ENCODE measurements at places on chromosomes 13 and 19.
A peak's percentile ranks its signal among the peaks of the same experiment; 100 is the strongest.

DNA sequence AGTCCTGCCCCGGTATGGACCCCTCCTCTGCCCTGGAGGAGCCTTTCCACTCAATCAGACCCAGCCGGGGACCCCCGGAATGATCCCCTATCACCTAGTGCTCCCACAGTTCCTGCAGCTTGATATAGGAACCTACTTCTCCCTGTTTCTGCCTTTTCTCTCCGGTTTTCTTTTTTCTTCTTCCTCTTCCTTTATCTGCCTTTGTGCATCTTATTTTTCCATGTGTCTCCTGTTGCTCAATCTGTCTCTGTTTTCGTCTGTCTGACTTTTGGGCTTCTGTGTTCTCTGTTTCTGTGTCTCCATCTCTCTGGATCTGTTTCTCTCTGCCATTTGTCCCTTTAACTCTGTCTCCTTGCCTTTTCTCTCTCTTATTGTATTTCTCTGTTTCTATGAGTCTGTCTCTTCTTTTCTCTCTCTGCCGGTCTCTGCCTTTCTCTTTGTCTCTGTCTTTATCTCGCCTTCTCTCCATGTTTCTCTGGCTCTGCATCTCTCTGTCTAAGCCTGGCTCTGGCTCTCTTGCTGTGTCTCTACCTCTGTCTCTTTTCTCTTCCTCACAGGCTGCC, 10.0 kb downstream of the MEGF8 start:
- DNase-seq: no peak

GRCh38 chr13:47135800-47136503, 239.1 kb upstream of the HTR2A start:
- no peak for DNase-seq

GRCh38 chr13:89541091-89542030, 1806.1 kb upstream of the MIR17HG start:
- no peak for DNase-seq

DNA sequence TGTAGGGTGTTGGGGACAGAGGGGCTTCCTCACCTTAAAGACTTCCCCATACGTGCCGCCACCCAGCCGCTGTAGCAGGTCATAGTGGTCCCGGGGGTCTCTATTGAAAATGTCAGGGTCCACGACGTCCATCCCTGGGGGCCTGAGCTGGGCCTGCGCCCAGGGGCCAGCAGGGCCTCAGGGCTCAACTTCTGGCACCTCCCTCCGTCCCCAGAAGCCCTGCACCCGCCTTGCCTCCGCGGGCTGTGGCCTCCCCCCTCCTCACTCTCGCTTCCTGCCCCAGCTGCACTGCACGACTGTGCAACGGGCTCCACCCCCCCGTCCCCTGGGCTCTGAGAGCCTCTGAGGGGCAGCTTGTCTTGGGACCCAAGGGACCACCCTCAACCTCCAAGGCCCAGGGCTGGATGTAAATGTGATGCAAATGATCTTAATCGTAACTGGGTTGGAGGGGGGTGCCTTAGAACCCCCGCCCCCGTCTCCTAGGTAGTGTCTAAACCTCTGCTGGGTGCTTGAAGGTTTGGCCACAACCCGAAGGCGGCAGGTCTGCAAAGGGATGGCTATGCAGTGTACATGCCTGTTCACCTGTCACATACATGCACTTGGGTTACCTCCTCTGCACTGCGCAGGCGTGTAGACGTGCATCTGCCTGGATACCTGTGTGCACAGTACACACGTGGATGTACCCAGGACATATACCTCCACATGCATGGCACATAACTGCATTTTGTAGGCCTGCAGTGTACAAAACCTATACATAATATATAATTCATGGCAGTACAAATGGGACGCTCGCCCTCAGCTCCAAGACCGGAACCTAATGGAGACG, at the start of gene MAP4K1:
MAP4K1 (minus strand) TSS at position 190 of the 826 bp plus-strand sequence; CDS start at position 132, 58 bp downstream.
- DNase-seq: peak; percentile 40

DNA sequence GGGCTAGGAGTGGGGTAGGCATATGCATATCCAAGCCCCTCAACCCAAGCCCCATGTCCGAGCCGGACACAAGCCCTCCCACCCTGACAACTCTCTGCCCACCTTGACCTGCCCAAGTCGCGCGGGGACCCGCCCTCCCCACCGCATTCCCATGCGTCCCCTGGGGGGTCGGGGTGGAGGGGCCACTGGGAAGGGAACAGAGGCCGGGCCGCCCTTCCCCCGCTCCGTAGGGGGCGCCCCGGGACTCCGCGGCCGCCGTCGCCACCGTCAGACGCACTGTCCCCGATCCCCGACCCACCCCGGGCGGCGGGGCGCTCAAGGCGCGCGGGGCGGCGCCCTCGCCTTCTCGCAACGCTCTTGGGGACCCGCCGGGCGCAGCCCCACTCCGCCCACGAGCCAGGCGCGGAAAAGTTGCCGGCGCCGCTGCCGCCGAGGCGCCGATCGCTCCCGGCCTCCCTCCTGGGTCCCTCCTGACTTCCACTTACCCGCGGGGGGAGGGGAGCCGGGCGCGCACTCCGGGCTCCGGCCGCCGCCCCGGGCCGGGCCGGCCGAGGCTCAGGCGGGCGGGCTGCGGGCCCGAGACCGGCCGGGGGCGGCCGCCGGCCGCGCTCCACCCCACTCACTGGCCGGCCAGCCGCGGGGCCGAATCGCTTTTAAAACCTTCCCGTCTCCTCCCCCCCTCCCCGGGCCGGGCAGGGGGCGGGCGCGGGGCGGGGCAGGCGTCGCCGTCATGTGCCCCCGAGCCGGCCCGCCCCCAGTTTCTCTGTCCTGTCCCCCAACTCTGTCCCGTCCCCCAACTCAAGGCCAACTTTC, 34.4 kb upstream of the NANOS3 start:
- DNase-seq: no peak

DNA sequence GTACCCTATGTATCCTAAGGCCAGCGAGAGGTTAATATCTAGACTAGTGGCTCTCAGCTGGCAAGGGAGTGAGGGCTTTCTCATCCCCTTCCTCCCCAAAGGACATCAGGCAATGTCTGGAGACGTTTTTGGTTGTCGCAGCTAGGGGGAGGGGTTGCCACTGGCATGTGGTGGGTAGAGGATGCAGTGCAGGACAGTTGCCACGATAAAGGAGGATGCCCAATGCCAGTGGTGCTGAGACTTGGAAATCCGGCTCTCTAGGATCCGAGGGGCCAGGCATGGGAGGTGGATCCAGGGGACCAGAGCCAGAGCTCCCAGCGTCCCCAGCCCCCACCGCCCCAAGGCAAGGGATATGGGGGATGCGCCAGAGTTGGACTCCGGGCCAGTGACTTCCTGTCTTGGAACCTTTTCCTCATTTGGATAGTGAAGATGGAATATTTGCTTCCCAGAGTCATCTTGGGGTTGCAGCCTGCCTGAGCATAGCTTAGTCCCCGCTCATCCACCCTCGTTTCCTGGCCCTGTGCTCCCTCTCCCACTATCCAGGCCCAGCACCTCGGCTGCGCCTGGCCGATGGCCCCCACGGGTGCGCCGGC, 4.9 kb downstream of the SSC5D start:
- DNase-seq: no peak

- DNase-seq: no peak
Observed at GRCh38 chr13:47661076-47661475, 340.0 kb downstream of the SUCLA2 start.

GRCh38 chr13:69391756-69392155, 715.9 kb upstream of the ATXN8OS start:
- no peak for DNase-seq

DNA sequence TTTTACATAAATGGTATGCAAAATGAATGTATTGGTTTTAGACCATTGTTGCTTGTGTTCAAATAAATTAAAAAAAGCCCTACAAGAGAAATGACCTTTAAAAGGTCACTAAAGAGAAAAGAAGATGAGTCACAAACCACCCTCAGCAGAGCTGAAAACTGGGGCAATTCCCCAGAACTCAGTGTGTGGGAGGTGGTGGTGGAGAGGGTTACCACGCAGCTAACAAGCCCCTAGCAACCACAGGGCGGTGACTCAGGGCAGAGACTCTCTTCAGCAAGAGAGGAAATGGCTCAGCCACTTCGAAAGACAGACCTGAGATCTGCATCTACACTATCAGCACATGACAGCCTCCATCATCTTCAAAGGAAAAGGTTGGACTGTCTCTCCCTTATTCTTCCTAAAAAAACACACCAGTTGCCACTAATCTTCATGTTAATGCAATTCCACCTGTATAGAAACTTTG, 29.4 kb upstream of the NDFIP2 start:
- DNase-seq: peak; percentile 94

GRCh38 chr13:79081942-79082341, 324.1 kb downstream of the RBM26 start:
- DNase-seq: no peak

DNA sequence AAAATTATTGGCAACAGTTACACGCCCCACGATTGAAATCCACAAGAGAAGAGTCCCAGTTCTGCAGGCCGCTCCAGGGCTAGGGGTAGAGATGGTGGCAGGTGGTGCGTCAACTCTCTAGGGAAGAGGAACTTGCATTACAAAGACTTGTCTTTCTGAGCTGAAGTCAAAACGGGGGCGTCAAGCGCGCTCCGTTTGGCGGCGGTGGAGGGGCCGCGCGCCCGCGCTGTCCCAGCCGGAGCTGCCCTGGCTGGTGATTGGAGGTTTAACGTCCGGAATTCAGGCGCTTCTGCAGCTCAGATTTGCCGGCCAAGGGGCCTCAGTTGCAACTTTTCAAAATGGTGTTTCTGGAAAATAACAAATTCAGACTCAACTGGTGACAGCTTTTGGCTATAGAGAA, 38.9 kb downstream of the SOX1 start:
- no peak for DNase-seq

DNA sequence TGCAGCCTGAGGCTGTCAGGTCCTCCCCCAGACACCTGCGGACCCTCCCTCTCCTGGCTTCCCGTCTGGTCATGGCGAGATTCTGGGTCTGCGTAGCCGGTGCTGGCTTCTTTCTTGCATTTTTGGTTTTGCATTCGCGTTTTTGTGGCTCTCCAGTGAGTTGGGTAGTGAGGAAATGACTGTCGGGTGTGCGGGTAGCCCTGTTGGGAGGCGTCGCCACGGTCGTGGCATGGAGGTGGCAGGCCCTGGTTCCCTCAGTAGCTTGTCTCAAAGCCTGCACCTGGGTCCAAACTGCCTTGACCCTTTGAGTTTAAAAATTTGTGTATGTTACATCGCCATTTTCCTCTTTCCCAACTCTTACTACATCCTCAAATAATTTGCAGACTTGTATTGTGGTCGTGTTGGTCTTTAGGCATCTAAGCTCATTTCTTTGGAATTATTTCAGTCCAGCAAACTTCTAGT, 344 bp downstream of the NHLRC3 start:
- DNase-seq: no peak

GRCh38 chr19:28633319-28634018, 579.5 kb downstream of the UQCRFS1 start:
- DNase-seq: no peak

GRCh38 chr13:36912973-36913372, 7.1 kb downstream of the SMAD9 start:
- DNase-seq: no peak

DNA sequence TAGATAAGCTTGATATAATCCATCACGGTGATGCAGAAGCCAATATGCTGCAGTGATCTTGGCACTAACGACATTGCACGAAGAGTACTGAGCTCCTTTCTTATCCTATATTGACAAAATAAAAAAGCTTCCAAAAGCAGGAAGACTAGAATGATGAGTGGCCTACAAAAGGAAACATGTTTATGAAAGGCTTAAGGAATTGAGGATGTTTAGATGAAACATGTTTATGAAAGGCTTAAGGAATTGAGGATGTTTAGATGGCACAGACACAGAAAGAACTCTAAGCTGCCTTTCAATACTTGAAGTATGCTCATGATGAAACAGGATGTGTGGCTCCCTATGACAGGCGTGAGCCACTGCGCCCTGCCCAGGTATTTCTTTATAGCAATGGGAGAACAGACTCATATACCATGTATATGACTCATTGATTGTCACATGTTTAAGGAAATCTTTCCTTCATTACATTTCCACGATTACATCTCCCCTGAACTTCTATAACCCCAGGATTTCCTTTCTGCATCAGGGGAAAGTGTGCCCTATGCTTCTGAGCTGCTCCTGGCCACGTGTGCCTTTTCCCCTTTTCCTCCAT, 690.8 kb upstream of the ARGLU1 start:
- DNase-seq: no peak

DNA sequence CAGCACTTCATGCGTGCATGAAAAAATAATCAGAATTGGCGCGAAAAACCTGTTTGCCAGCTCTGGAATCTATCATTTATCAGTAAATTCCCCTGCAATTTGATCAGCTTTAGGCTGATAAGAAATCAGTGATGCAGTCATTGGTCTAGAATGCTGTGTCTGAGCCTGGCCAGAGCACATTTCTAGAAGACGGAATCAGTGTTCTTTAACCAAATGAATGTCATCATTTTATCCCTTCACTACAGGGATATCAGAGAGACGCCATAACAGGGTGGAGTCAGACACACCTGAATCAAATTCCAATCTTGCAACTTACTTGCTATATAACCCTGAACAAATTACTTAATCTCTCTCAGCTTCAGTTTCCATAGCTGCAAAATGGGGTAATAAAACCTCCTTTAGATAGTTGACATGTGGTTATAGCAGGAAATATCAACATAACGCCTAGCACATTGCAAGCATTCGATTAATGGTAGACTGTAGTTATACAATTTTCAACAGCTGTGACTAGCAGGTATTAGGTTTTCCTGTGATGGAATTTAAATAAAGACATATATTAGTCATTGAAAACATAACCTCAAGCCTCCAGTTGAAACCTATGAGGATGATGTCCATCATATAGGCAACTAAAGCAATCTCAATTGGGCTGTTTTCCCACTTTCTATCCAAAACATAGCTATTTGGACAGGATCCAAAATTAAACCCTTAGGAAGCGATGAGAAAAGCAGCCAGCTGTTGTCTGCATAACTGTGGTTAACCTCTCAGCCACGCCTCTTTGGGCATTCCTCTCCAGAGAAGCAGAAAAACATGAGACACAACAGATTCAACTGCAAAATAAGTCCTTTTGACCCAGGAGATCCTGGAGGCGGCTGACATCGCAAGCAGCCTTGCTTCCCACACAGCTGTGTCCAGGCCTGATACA, 51.6 kb upstream of the UBL3 start:
- DNase-seq: no peak

DNA sequence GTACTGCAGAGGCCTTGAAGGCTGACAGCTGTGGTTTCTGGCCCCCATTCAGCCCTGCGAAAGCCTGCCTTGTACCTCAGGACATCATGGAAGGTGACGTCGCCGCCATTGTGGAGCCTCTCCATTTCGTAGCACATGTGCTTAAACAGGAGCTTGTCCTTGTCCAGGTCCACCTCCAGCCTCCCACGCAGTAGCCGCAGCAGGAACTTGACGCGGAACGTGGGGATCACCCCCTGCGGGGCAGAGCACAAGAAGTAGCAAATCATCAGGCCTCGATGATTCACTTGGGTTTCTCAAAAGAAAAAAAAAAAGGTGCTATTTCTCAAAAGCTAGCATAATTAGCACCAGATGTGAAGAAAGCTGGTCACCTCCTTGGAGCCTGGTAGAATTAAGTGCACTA, 351.0 kb downstream of the NALCN start:
- no peak for DNase-seq

GRCh38 chr19:2497186-2497585, 21.3 kb downstream of the GADD45B start:
- DNase-seq: no peak

GRCh38 chr13:95564733-95565291, 12.3 kb downstream of the CLDN10 start:
- DNase-seq: no peak
